ENCODE measurements at places on chromosomes 7 and 10. TPM values are rescaled to one million over a fixed set of nuclear protein-coding genes. Genes with fewer than 3 reads are reported as not detected.

The NRBF2 gene
- 13.7 TPM for total RNA-seq

The RHOBTB1 gene
- total RNA-seq, result 6.6 TPM

DNA sequence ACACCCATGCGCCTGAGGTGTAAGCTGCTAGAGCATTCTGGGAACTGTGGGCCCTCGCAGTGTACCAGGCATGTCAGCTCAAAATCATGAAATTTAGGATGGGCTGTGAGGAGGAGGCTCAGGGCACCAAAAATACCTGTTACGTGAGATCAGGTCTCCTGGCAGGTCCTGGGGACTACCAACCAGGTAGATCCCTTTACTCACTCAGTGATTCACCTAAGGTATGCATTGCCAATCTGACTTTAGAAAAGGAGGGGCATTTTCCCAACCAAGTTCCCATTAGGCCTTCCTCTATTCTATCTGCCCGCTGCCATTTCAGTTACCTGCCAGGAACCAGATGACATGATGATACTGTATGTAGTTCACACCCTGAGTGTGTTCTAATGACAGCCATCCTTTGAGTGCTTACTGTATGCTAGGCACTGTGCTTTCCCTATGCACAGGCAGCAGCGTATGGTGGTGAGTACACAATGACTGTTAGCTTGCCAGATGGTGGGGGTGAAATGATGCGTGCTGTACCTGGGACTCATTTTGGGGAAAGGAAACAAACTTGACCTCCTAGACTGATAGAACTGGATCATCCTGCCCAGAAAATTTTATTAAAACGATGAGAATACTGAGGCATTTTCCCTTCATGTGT lies 62.0 kb downstream of the CFAP58 start:
- DNase-seq, result no peak

DNA sequence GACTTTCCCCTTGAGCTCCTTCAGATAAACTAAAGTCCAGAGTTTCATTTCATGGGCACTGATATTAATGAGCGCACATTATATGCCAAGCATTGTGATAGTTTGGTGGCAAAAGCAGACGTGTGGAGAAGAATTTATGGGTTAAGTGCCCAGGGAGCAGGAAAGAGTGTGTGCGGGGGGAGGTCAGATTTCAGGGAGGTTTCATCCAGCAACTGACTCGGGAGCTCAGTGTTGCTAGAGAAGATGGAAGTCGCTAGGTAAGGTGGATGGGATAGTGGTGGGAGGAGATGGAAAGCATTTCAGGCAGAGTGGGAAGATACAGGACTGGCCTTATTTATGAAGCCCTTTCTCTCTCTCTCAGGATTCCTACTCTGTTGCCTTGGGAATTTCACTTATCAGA lies 223.0 kb downstream of the SNX10 start:
- no peak for DNase-seq

DNA sequence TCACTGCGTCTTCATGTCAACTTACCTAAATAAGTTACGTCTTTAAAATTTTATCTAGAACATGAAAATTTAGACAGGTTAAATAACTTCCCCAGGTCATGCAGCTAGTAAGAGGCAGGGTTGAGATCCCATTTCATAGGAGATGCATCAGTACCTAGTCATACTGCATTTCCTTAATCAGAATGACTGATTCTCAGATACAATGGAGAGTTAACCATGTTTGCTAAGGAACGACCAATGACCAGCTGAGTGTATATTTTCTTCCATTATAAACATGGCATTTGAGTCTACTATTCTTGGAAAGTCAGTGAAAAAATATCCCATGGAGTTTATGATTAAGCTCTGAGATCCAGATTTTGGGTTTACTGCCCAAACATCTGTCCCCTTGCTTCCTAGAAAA lies 39.6 kb downstream of the ENTPD1 start:
- DNase-seq, result no peak

DNA sequence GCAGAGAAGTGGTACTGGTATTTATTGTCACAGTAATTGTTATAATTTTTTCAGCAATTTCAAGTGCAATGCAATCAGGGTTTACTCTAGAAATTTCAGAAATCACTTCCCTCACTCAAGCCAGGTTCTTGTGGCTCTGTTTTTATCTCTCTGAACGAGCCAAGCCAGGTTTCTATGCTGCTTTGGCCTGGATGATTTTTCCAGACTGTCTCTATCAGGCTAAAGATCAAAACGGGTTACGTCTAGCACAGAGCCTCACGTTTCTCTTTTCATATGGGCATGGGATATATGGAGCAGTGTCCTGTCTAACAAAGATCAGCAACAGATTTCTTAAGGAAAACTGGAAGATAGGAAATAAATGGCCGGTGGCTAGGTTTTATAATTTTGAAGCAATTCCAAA lies 1105.3 kb downstream of the NRG3 start:
- no peak for DNase-seq
